T-cell (primary cell): ENCODE measurements at places on chromosomes 2 and 18.

DNA sequence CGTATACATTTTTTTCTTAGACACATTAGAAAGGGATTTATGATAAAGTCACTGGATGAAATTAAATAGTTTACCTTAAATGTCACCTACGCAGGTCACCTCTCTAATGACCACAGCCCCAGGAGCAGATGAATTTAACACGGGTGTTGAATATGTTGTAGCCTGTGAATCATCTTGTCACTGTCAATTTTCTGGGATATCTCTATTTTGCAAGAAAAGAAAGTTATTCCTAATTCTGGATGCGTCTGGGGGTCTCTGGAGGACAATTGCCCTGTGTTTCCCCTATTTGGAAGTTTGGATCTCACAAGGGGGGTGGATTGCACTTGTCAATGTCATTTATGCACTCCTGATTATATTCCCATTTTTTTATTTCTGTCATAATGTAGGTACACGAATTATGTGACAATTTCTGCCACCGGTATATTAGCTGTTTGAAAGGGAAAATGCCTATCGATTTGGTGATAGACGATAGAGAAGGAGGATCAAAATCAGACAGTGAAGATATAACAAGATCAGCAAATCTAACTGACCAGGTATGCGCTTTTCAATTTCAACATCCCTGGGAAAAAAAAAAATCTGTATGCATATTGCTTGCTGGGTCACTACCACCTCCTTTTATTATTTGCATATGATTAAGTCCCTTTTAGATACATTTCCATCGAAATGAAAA lies 7.7 kb downstream of the MEIS1 start:
- DNase-seq = no peak

GRCh38 chr2:99478632-99479031 lies 11.2 kb downstream of the REV1 start:
- no peak for DNase-seq

- peak; percentile 26 for DNase-seq
Measured at GRCh38 chr2:238573065-238573778, 146.5 kb downstream of the ASB1 start.

DNA sequence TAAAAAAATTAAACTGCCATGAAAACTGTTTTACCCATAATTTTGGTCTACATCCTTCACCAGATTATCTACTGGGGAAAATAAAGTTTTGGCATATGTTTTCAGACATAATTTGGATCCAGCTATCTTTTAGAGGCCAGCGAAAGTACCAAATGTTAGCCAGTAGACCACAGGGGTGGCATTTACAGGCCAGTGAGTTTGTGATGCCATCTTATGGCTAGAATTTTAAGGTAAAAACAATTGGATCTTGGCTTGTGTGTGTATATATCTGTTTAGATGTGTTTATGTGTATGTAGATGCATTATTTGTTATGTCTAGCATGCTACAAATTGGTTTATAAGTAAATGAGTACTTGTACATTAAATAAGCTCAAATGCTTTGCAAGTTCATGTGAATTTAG lies 322.6 kb downstream of the ASXL3 start:
- DNase-seq = no peak

GRCh38 chr2:241491549-241492173 lies 16.7 kb downstream of the STK25 start:
- no peak for DNase-seq

DNA sequence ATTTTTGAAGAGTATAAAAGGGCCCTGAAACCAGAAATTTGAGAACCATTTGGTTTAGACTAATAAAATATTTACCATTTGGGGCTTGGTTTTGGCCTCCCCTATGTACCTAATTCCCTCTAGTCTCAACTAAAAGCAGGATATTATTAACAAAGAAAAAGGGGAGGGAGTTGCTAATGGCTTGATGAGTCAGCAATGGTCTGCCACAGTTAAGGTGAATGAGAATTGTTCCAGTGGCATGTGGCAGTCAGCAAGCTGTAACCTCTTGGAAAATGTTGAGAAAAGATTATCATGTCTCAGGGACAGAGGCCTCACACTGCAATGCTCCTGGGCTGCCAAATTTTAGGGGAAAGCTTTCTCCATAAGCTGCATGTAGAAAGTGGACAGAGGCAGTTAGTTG lies 20.1 kb upstream of the SLC39A10 start:
- no peak for DNase-seq

DNA sequence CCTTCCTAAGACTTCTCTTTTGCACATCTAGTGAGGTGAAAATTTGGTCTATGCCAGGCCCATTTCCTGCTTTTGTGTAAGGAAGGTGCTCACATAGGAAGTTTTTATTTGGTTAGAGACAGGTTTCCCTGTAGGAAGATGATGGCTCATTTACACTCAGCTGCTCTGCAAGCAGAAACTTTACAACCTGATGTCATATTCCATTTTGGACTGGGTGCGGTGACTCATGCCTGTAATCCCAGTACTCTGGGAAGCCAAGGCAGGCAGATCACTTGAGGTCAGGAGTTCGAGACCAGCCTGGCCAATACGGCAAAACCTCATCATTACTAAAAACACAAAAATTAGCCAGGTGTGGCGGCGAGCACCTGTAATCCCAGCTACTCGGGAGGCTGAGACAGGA lies 35.8 kb downstream of the CASP10 start:
- no peak for DNase-seq

DNA sequence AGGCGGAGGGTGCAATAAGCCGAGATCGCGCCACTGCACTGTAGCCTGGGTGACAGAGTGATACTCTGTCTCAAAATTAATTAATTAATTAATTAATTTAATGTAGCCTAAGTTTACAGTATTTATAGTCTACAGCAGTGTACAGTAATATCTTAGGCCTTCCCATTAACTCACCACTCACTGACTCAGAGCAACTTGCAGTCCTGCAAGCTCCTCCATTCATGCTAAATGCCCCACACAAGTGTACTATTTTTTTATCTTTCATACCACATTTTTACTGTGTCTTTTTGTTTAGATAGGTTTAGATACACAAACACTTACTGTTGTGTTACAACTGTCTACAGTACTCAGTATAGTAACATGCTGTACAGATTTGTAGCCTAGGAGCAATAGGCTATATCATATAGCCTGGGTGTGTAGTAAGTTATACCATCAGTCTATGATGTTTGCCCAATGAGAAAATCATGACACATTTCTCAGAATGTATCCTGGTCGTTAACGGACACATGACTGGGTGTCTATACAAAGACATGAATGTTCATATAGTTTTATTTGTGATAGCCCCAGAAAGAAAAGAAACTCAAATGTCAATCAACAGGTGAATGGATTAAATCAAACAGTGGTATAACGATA lies 15.8 kb upstream of the RNU2-63P start:
- no peak for DNase-seq

DNA sequence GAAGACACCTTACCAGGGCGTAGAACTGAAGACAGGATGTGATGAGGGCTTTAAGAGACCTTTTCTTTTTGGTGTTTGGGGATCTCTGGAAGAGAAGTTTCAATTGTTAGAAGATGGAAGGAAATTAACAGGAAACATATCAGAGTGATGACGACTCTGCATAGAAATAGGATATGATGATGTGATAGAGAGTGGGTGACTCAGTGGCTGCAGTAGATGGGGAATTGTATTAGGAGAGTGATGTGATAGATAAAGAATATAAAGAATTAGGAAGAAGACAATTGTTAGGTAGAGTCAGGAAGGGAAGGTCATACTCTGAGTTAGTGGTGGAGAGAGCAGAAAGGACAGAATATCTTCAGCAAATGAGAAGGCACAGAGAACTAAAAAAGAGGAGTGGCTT lies 593.9 kb downstream of the NYAP2 start:
- DNase-seq = no peak

GRCh38 chr2:74119339-74119738 lies 28.4 kb downstream of the BOLA3 start:
- DNase-seq = no peak

DNA sequence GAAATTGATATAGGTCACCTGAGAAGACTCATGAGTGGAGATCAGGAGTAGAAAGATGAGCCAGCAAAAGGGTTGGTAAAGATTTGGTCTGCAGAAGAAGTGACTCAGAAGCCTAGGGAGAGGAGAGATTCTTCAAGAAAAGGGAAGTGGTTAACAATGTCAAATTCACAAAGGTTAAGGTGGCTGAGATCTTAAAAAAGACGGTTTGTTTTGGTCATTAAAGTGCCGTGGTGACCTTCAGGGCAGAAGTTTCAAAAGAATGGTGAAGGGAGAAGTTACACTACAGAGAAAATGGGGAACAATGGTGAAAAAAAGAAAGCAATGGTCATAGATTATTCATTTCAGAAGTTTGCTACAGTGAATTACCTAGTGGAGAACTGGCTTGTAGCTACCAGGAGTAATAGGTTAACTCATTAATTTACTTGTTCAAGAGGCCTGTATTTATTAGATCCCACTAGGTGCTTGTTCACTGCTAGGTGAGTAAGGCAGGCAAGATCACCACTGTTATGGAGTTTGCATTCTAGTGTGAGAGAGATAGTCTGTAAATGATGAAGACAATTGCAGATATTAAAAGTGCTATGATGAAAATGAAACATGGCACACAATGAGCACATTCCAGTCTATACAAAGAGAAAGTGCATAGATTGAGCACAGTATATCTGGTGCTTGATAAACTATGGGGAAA lies 43.0 kb downstream of the FBXO48 start:
- no peak for DNase-seq

DNA sequence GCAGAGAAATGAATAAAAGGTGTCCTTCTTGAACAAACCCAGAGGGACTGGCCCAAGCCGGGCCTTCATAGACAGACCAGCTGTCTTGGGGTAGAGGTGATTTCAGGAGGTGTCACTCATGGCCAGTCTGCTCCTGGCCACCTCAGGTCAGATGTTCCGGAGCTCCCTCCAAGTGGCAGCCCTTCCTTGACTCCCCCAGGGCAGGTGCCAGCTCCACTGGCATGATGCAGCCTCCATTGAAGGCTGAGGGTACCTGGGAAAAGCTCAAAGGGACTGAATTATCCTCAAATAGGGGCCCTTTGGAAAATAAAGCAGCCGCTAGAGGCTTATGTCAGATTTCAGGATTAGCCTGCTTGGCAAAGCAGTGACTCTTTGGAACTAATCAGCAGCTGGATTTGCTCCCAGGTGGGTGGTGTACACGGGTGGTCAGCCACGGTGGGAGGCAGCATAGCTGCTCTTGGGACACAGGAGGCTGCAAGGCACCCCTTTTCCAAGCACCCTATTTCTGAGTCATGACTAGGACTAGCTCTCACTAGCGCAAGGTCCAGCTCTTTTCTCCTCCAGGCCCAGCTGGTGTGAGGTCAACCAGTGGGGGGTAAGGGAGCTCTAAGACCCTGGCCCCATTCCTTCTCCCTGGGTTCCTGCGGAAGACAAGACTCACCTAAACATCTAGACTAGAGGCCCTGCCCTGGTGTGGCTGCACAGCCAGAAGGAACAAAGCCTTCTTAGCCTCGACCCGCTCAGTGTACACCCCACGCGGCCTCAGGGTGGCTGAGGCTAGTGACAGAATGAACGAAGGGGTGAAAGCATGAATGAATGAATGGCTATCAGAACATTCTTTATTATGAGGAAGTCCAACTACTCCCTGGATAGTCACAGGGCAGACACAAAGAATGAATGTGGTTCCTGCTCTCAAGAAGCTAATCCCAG lies 29.3 kb downstream of the HS1BP3 start:
- DNase-seq = no peak

- DNase-seq = no peak
Measured at GRCh38 chr2:96532641-96533291, 3.8 kb upstream of the ARID5A start.

DNA sequence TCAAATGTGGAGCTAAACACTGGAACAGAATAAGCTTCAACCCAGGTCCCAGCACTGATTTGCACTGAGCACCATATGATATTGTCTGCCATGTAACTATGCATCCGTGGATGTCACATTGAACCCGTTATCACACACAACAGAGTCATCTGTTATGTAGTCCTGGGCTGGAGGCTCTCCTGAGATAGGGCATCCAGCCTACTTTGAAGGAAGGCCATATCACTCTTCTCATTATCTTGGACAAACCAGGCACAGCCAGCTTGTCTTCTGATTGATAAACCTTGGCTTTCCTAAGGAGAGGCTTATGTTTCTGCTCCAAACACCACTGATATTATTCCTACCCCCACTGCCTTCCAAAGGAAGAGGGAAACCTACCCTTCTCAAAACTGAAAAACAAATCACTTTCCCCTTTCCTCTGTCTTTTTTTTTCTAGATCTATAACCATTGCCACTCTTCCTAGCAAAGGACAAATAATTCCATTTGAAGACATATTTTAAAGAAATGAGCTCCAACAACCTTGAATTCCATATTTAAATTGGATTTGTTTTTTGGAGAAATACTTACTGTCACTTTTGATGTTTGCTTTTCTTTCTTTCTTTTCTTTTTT lies 16.4 kb downstream of the RSAD2 start:
- no peak for DNase-seq

- DNase-seq = no peak
Measured at GRCh38 chr2:204557604-204558003, 12.3 kb downstream of the PARD3B start.

DNA sequence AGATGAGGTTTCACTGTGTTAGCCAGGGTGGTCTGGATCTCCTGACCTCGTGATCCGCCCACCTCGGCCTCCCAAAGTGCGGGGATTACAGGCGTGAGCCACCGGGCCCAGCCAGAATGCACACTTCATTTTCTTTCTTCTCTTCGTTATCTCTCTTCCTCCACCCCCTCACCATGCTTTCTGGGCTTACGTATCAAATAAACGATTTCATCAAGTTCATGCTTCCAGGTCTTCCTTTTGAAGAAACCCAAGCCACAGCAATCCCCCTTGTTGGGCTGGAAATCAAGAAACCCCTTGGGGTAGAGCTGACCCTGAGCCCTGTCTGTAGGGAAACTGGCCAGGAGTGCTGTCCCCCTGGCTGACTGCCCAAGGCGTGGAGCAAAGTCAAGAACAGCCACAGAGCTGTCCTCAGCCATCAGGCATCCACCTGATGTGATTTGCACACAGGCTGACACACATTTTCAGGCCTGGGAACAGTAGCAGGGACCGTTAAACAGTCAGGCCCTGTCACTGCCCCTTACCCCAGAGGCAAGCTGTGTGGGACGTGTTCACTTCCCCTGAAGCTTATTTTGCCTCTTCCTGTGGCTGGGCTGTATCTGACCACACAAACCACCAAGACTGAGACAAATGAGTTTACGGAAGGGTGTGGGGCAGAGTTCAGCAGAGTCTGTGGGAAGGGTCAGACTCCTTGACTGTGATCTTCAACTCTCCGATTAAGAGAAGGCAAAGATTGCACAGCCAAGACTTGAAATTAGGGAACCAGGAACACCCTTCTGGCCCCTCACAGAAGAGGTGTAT lies 15.1 kb upstream of the NMUR1 start:
- peak; percentile 25 for DNase-seq
